ENCODE measurements at places on chromosomes 12 and 14.

GRCh38 chr14:24662753-24663152, 28.8 kb upstream of the GZMB start:
- no peak for DNase-seq

DNA sequence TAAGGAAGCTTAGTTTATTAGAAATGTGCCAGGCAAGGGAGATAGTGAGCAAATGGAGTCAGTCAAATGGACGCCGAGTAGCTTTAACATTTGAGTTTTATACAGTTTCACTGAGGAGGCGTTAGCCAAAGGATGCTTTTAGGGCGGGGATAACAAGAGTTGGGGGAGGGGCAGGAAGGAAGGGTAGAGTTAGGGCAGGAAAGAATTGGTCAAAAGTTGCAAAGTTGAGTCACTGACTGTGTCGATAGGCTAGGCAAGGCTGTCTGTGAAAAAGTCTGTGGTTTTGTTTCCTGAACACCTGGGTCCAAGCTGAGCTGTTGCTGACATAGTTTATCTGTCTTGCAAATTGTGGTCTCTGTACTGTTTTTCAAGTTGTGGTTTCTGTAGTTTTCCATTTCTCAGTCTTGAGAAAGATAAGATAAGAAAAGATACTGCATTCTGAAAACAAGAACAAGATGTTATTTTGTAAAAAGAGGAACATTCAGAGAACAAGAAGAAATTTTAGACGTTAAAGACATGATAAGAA, 62.6 kb upstream of the RESF1 start:
- DNase-seq, result no peak

DNA sequence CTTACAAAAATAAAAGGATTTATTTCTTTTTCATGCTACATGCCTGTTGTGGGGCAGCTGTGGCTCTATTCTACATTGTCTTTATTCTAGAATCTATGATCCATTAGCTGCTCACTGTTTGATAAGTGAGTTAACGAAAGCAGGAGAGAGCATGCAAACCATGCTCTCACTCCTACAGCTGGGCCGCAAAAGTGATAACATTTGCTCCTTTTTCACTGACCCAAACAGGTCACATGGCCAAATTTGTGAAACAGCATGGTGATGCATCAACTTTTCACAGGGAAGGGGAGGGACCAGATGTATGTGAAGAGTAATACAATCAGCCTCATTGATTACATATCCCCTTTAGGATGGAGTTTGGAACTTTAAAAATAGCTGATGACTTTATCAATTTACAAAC, 456.9 kb upstream of the SYT1 start:
- DNase-seq, result no peak

- peak; percentile 91 for DNase-seq
These were observed at the start of gene TMEM63C for GRCh38 chr14:77181603-77182437. Gene TMEM63C, plus strand, starts transcription at chr14:77181798. Its CDS starts 37,016 bp downstream, at chr14:77218814.

DNA sequence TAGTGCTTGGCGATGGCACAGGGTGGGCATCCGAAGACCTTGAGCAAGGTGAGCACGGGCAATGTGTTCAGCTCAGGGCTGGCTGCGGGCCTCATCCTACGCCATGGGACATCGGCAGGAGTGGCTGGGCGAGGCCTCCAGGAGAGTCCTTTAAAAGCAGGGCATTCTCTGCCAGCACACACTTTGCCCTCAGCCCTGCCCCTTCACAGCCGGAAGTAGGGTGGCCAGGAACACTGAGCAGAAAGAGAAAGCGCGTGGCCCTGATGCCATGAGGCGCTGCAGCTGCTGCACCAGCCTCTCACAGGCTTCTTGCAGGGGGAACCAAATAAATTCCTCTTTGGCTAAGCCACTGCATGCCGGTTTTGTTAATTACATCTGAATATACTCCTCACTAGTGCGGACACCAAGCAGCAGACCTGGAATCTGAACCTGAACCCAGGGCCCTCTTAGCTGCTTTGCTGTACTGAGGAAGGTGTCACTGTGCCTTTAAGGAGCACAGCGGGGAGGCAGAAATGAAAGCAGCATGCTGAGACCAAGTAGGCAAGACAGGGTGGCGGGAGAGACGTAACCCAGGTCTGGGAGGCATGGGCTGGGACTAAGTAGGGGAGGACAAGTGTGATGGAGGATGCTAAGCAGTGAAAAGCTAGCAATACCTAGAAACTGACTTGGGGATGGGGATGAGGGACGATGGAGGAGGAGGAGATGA, 155.2 kb downstream of the TTC7B start:
- peak; percentile 33 for DNase-seq

- DNase-seq, result no peak
These were observed 22.1 kb downstream of the SAMD4A start for GRCh38 chr14:54589076-54589475.

Measured in SW480 (cell line).